NCI-H1092 (cell line): ENCODE measurements at places on chromosomes 2 and 18.

- DNase-seq: no peak
Measured at GRCh38 chr18:59633317-59633716, 63.9 kb downstream of the CCBE1 start.

GRCh38 chr2:32862269-32863055 lies 84.3 kb upstream of the LTBP1 start:
- no peak for DNase-seq

GRCh38 chr2:127660291-127660578 lies 14.3 kb downstream of the GPR17 start:
- no peak for DNase-seq

- DNase-seq: no peak
Measured at GRCh38 chr2:137975280-137976271, 11.3 kb downstream of the HNMT start.

- no peak for DNase-seq
Measured at GRCh38 chr2:44107974-44108373, 60.7 kb upstream of the PPM1B start.

GRCh38 chr2:174281736-174282135 lies 33.4 kb upstream of the OLA1 start:
- no peak for DNase-seq

DNA sequence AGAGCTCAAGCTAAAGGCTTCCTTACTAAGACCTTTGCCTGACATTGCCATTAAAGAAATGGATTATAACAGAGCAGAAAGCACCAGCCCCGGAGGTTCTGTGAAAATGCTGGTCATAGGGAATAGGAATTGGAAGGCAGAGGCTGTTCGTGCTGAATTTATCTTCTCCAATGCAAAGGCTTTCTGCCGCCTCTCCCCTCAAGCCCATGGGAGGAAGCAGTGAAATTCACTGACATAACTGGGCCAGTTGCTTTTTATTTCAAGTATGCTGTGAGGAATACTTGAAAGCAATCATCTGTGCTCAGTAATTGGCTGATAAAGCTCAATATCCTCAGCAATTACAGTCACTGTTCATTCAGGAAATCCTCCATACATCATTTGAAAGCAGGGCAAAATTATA lies 85.4 kb upstream of the LINC00305 start:
- DNase-seq: no peak

DNA sequence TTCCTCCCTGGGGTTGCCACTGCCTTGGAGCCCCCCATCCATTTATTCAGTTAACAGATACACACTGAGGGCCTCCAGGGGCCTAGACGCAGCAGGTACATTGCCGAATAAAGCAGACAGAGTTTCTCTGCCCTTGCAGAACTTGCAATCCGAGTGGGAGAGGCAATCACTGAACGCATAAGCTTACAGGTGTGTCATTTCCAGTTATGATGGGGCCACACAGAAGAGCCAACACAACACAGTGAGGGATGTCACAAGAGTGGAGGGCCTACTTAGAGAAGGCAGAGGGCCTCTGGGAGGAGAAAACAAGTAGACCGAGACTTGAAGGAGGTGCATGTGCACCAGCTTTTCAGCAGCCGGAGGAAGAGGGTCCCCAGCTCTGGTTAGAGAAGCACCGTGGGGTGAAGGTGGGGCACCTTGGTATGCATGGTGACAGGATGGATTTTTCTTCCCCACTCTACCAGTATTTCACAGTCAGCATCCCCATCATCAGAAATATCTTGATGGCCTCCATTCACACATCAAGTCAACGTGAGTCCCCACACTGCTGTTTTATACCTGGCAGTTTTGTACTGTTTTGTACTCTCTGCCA lies 150.9 kb downstream of the SMAD7 start:
- DNase-seq: no peak

- no peak for DNase-seq
Measured at GRCh38 chr2:133653056-133653455, 84.8 kb upstream of the NCKAP5 start.

DNA sequence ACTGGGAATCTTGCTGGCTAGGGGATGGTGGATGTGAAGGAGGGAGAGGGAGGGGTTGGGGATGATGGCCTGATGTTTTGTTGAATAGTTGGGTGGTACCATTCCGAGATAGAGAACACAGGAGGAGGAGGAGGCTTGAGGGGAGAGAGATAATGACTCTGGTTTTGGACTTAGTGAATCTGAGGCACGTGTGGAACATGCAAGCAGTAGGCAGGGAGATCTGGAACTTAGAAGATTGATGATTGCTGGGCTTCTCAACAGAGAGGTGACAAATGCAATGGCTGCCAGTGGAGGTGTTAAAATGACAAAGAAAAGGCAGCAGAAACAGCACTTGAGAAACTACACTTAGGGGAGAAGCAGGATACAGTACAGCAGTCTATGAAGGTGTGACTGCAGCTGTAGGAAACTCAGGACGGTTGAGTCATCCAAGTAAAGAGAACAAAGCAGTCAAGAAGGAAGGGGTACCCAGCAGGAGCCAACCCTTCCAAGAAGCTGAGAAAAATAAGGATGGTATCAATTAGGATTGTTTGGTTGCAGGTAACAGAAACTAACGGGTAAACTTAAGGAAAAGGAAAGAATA lies 221.4 kb upstream of the FBXO11 start:
- DNase-seq: no peak

DNA sequence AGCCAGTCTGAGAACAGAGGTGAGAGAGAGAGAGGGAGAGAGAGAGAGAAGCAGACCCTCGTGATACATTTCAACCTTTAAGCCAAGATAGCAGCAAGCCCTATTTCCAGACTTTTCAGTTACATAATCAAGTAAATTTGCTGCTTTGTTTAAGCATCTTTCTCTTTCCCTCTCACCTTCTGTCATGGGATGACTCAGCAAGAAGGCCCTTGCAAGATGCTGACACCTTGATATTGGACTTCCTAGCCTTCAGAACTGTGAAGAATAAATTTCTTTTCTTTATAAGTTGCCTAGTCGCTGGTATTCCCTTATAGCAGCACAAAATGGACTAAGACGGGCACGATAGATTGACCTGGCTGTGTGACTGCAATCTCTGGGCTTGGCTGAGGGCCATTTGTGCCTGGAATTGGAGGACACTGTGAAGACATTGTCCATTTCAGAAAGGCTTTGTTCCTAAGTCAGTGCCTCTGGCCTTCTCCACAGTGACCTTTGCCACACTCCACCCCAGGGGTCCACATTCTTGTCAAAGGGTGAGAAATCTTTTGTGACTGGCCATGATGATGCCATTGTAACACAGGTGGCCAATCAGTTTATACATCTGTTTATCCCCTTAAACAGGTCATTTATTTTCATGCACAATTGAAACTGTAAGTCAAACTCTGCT lies 51.3 kb upstream of the ITSN2 start:
- DNase-seq: no peak

DNA sequence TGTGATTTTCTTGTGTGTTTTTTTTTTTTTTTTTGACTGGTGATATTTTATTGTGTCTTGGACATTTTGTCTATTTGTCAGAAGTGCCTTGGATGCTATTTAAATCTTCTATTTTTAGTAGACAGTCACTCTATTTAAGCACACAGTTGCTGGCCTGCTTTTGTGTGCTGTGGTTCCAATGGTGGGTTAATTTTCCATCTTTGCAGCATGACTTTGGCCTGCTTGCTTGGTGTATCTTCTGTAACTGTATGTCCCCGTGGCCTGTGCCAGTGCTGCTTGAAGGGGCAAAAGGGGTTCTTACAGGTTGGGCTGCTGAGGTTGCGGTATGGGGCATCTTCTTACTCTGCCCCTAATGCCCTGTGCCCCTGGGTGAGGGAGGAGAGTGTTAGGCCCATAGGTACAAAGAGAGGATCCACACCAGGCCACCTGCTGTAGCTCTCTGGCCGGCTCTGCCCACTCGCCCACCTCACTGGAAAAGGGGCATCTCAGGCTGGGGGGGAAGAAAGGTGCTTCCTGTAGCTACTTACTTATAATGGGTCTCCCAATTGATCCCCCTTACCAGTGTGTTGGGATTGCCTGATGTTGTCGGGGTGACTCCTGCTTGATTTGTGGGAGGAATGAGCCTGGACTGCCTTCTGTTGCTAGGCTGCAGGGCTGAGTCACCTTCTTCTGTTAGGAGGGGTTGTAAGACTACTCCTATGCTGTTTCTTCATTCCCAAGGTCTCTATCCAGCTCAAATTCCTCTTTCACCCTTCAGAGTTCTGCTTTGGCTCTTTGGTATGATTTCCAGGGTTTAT lies 490.0 kb upstream of the HS6ST1 start:
- DNase-seq: no peak

DNA sequence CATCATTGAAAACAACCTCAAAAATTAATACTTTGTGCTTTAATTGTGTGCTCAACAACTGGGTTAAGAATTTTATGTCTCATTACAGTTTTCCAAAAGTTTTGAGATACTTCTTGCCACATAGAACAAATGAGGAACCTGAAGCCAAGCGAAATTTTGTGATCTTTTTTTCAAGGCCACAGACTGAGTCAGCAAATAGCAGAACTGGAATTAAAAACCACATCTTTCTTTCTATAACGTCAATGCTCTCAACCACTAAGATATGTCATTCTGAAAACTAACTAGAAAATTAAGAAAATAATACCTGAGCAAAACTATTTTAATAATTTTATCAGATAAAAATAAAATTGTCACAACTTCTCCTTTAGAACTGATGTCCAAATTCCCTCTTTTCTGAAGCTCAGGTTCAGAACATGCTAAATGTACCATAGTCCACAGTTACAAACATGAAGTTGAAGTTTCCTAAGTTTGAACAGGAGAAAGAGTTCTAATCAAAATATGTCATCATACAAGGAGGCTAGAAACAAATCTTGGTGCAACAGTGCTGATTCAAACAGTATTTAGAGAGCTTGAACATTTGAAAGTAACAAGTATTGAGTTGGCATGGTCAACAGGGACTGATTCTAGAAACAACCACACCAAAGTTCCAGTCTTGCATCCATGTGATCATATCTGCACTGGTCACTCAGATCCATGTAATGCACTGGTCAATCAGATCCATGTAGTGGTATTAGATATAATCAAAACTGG lies 27.6 kb upstream of the CALCRL start:
- no peak for DNase-seq

DNA sequence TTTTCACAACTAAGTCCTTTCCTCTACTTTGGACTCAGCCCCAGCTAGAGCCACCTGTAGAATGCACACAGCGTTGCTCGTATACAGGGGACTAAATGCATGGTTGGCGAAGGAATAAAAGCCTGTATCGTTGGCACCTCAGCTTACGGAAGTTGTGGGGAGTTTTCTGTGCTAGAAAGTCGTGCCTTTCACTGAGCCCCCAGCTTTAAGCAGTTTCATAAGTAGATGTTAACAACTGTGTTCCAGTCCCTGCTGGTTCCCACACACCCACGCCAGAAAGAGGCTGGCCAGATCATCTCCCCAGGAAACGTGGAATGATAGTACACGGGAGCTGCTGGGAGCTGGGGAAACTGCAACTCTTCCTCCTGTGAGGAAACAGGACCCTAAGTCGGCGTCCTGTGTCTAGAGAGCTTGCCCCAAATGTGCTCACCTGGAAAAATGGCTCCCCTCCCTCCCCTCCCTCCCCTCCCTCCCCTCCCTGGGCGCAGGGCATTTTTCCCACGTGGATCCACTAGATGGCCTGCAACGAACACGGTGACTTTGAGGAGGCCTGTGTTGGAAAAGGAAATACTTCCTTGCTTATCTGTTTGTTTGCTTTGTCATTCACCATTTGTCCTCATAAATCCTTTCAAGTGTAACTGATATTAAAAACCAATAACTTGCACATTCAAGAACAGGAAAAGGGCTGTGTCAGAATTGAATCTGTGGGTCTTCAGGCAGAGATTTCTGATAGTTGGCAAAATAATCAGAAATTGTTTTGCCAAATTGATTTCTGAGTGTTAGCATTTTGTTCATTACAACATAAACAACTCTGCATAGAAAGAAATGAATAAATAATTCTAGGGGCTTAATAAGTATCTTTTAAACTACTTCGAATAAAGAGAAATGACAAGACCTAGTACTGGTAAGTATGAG lies 43.9 kb upstream of the RFX8 start:
- no peak for DNase-seq

GRCh38 chr2:231464576-231465540 lies 574 bp upstream of the NCL start:
- DNase-seq: peak; percentile 93

GRCh38 chr2:16709769-16710168 lies 44.1 kb upstream of the CYRIA start:
- DNase-seq: no peak

DNA sequence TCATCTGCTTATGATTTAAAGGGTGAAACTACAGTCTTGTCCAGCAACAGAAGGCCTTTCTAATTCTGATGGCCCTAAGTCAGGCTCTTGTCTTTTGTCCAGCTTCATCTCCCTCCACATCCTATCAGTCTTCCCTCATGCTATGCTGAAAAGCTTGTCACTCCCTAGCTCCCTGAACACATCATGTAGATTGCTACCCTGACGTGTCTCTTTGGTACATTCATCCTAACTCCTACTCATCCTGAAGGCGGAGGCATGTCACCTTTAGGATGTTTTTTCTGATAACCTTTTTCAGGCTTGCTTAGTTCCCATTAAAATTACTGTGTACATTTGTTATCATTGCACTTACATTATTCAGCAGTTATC lies 78.4 kb upstream of the ARL5A start:
- DNase-seq: no peak

DNA sequence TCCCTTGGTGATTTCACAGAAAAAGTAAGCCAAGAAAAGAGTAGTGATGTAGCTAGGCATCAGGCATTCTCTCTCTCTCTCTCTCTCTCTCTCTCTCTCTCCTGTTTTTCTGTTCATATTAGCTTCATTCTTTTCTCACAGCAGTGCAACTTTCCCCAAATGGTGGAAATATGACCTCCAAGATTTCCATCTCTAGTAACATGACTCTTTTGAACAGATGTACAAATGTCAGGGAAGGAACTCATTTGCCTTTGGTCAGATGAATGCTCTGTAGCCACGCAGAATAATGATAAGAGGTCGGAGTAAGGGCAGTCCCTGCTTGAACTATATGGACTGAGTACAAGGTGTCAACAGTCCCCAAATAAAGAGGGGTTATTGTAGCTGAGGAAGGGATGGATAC lies 316.2 kb downstream of the GALNT13 start:
- DNase-seq: no peak

DNA sequence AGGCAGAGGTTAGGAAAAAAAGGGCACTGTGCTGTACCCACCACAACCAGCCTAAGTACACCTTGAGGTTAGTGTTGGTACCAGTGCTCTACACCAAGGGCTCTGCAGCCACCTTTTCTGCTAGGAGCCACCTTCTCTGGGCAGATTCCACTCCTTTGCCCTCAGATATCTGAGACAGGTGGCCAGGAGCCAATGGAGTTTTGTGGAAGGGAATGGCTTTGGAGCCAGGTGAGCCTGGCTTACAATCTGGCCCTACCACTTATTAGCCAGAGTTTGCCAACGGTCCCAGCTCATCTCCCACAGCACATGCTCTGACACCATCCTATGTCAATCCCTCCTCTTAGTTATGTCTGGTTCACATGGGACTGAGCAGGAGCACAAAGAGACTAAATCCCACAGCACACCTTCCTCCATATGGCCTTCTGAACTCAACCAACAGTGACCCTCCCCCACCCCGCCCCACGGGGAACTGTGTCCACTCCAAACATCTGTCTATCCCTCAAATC lies 77.5 kb downstream of the CLHC1 start:
- no peak for DNase-seq

- peak; percentile 77 for DNase-seq
Measured at GRCh38 chr18:33212363-33212762, 228.2 kb downstream of the CCDC178 start.

- no peak for DNase-seq
Measured at GRCh38 chr18:38459131-38459994, 893.8 kb upstream of the CELF4 start.

GRCh38 chr2:1072250-1072649 lies 121.6 kb downstream of the SNTG2 start:
- DNase-seq: no peak

- peak; percentile 4 for DNase-seq
Measured at GRCh38 chr18:72233106-72233505, 311.0 kb downstream of the CBLN2 start.
